Stimulated activated naive CD8-positive, alpha-beta T cell treated with anti-CD3 and anti-CD28 coated beads, Interleukin-15, Interleukin-2, amounts not matched to agents 100 U/mL and 50 U/mL, for 24 hours (primary cell): ENCODE measurements at places on chromosomes 2 and 18.

DNA sequence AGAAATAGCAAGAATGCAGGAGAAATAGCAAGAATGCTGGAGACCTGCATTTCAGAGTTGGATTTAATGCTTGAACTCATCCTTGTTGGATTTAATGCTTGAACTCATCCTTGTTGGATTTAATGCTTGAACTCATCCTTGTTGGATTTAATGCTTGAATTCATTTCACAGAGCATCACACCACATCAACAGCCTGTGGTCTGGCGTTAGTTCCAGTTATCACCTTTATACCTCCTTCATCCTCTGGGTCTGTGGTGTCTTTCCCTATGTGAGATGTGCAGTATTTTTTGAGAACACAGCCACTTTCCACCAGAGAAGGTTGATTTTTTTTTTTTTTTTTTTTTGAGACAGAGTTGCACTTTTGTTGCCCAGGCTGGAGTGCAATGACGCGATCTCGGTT is 546.4 kb upstream of the SOX11 start:
- no peak for DNase-seq

GRCh38 chr2:223042704-223043118 is 9.3 kb upstream of the KCNE4 start:
- no peak for DNase-seq

DNA sequence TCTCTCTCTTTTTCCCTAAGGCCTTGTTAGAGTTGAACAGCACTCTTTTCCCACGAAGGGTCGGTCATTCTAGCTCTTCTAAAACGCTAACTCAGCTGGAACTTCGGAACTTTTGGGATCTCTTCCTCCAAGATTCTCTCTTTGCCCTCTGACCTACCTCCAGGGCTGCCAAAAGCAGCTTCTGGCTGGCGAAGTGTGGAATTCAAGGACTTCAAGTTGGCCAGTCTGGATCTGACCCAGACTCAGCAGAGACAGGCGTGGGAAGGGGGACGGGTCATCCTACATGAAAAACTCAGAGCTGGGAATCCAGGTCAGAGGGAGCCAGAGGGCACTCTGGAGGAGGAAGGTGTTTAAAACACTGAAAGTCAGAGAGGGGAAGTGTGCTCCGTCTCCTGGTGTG is 305.5 kb upstream of the HDAC4 start:
- DNase-seq, result no peak

DNA sequence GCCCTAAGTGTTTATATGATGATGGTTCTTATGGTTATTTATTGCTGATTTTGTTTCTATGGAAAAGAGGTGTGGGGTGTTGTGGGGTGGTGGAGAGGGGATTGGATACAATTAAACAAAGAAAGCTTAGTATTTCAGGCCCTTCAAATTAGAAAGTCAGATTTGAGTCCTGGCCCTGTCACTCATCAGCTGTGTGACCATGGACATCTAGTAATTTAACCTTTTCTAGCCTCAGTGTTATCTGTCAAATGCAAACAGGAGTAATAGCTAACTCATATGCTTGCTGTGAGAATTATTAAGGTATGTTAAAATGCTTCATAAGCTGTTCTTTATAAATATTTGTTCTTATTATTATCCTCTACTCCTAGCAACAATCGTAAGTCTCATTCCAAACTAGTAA is 2.1 kb upstream of the MEMO1 start:
- DNase-seq, result no peak

DNA sequence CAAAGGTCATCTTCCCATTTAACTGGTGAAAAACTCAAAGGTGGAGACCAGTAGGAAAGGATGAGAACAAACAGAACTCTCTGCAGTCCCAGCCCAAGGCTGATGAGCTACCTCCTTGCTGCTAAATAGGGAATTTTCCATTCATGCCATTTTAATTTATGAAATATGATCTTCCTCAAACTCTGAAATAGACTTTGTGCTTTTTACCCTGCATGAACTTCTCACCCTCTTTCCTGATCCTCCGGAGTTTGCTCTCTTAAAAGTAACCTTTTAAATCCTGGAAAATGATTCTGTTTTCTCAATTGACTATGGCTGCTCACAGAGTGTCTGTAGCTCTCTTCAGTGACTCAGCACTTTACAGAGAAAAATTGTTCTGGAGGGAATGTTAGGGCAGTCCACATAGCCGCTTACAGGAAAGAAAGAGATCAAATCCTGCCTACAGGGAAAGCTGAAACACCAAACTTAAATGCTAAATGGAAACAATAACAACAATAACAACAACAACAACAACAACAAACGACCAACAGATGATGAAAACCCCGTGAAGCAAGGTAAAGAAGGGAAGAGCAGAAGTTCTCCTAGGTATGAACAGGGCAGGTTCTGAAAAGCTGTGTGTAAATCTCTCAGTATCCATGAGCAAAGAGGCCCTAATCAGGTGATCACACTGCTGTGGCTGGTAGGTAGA is 79.8 kb upstream of the SESTD1 start:
- no peak for DNase-seq

DNA sequence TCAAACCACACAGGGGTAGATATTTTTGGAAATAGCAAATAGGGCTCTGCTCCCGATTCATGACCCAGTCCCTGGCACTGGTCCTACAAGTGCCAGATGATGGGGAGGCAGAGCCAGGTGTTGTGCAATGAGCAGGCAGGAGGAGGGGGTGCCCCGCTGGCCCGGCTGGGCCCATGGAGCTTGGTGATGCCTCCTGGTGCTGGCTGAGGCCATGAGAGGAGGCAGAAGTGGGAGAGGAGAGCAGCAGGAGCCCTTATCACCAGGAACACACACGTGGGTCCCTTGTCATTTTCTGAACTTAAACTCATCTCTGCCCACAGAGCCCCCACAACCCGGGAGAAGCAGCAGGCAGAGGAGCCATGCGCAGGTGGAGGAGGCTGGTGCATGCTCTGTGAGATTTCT is 90.5 kb upstream of the MAPK4 start:
- DNase-seq, result no peak

DNA sequence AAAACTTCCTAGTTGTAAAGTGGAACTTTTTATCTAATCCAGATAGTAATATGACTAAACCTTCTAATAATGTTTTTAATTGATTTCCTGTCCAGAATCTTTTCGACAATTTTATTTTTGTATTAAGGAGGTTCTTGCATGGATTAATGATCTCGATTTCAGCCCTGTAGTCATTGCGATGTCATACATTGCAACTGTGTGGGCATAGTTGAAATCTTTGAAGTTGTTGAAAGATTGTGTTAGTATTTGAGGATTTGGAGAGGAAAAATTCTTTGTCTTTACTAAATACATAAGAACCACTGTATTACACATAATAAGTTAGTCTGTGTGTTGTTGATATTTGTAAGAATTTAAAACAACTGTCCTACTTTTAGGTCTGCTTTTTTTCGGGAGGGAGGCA is 31.1 kb downstream of the ACSL3 start:
- DNase-seq, result no peak

DNA sequence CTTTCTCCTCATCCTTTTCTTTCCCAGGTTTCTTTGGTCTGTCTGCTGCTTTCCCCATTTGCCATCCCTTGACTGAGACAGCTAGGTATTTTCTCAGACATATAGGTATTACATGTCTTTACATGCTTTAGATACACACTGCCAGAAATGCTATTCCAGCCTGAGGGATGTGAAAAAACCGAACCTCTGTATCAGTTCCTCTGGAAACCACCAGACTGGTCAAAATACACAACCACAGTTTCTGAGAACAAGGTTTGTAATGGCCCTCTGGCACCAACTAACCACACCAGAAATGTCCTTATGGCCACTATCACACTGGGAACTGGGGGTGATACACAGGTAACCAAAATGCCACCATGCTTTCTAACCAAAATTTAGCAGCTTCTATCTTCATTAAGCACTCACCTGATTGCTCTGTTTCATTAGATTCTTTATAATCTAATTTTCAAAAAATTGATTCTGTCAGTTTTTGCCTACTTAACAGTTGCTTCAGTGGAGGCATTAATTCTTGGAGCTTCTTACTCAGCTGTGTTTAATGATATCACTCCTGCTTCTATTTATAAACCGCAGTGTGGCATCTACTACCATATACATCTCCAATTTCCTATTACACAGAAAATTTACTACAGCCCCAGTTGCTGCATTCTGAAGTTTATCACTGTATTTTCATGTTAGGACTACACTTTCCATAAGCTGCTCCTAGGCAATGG is 243.5 kb downstream of the WDPCP start:
- no peak for DNase-seq

DNA sequence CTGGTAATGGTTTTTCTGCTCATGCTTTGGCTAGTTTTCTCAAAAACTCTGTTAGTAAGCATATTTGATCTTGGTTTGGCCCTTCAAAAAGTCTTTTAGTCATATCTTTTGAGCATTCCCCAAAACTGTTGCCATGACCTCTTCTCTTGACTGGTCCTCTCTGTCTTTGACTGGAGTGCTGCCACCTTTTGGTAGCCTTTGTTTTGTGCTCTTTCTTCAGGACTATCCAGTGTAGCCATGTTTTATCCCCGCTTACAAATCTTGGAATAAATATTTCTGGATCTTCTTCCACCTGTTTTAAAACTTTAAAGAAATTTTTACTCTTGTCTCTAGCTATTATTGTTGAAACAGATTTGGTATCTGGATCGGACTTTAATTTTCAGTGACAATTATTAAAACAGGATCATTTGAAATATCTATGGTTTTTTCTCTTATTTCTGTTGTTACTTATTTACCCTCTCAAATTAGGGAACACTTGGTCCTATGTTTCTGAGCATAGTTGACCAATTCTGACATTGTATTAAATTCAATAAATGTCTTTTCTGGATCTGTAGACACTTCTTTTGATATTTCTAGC is 965 bp upstream of the ELOA2 start:
- DNase-seq, result no peak

GRCh38 chr2:39380525-39381150 is 56.4 kb downstream of the MAP4K3 start:
- DNase-seq, result no peak

GRCh38 chr2:132740081-132740720 is 70.2 kb upstream of the LYPD1 start:
- DNase-seq, result no peak

DNA sequence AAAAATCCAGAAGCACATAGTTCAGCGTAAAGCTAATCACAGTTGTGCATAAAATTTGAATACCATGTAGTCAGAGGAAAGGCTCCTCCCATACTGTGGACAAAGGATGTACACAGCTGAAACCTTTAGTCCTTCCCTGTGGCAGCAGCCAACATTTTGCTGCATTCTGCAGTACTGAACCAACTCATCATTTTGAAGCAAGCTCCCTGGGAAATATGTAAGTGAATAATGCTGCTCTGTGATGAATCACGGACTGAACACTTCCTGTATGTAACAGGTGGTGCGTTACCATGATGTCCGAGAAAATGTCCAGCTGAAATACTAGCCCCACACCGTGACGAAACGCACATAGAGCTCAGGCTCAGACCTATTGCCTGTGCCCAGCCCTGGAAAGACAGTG is 421.1 kb upstream of the RAB12 start:
- DNase-seq, result no peak

DNA sequence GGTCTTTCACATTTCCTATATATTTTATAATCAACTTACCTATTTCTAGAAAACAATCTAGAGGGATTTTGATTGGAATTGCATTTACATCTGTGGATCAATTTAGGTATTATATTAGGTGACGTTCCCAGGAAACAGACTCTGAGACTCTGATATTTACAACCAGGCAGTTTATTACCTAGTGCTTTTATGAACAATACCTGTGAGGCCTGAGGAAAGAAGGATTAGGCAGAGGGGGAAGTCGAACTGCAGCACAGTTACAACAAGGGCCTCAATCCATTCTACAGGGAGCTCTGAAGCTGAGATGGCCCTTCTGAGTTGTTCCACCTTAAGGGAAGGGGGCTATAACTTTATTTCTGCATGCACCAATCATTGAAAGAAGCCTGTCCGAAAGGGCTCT is 206.9 kb downstream of the MYO1B start:
- DNase-seq, result no peak

DNA sequence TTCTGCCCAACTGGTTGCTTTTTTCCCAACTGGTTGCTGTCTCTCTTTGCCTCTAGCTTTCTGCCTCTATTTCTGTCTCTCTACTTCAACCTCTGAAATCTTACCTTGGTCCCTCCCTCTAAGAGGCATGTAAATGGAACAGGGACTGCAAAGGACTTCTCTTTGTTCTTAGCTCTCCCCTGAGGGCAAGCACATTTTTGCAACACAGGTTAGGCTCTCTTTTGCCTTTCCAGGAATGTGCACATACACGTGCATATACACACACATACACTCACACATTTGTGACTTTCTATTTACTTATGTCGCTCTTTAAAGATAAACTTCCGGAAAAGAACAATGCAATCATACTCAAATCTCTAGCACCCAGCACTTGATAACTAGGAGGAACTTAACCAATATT is 262.6 kb upstream of the DDX18 start:
- DNase-seq, result no peak

- DNase-seq, result no peak
These were observed 66.9 kb downstream of the CDH20 start for GRCh38 chr18:61400016-61400635.

- no peak for DNase-seq
These were observed 98.5 kb upstream of the GPR45 start for GRCh38 chr2:105143094-105143466.

- DNase-seq, result no peak
These were observed 19.0 kb upstream of the DUSP19 start for GRCh38 chr2:183059561-183059960.

DNA sequence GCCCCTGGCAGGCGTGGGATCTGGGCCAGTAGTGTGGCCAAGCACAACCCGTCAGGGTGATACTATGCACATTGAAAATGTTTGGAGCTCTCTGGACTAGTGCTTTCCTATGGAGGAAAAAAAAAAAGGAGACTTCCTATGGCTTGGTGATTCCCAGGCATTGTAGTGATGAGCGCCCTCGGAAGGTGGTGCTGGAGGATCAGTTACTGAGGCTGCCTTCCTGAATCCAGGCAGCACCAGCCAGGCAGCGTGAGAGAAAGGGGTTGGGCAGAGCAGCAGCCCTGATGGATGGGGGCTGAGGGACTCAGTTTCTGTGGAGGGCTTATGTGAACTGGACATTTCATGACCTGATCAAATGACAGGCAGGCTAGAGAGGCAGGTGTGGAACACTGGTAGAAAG is 70.9 kb downstream of the CHRNA1 start:
- no peak for DNase-seq

GRCh38 chr2:75459565-75460310 is 101.0 kb downstream of the EVA1A start:
- no peak for DNase-seq

- no peak for DNase-seq
These were observed 12.5 kb downstream of the SDC1 start for GRCh38 chr2:20212459-20212870.
